ENCODE measurements at places on chromosomes 2 and 18.

DNA sequence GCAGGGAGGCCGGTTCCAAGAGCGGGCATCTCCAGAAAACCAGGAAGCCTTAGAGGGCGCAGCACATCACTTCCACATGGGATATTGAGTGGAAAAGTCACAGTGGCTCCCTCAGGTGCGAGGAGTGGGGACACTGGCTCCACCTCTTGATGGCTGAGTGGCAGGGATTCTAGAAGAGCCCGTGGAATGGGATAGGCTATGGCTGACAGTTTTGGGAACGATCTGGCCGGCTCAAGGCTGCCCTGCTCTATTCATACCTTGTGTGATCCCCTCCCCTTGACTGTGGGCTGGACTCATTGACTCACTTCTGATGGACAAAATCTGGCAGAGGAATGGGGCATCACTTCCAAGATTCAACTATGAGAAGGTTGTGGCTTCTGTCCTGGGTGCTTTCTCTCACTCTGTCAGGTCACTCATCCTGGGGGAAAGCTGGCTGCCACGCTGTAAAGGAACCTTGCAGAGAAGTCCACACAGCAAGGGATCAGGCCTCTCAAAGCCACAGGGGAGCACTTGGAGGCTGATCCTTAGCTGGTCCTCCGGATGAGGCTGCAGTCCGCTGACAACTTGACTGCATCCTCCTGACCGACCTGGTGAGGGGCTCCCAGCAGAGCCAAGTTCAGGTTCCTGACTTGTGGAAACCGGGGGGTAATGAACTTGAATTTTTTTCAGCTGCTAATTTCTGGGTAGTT, 46.7 kb upstream of the HS6ST1 start:
- DNase-seq, result no peak

DNA sequence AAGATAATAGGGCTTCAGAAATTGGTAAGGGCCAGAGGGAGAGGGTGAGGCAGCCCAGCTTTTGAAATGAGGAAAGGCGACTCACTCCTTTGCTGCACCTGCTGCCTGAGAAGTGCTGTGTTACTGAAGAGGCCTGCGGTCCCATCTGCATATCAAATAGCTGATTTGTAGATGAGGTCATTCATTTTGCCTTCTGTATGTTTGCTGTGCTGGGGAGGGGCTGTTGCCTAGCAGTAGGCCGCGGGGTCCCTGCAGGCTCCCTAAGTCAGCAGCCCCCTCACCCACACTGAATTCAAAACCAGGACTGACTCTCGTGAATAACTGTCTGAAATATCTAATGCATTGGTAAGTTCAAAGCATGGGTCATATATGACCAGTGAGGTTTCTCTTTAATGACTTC, 377.2 kb downstream of the SOX11 start:
- DNase-seq, result no peak

GRCh38 chr2:223269386-223269785, 217.4 kb downstream of the KCNE4 start:
- DNase-seq, result no peak

DNA sequence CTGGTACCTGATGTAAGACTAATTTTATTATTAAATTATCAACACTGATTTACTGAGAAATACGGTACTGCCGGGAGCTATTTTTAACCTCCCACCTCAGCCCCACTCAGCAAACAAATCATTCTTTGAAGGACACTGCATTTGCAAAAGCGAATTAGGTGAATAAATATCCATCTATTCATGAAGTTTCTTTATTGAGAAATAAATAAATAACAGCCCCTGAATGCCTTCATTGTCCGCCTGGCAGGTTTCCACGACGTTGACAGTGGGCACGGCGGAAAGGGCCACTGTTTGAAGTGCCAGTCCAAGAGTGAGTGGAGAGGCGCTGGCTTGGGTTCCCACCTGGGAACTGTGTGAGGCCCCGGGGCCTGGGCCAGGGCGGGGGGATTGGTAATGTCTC, 15.7 kb downstream of the C1QL2 start:
- no peak for DNase-seq

- no peak for DNase-seq
These were observed 1.1 kb downstream of the ITGAV start for GRCh38 chr2:186590759-186591505.

DNA sequence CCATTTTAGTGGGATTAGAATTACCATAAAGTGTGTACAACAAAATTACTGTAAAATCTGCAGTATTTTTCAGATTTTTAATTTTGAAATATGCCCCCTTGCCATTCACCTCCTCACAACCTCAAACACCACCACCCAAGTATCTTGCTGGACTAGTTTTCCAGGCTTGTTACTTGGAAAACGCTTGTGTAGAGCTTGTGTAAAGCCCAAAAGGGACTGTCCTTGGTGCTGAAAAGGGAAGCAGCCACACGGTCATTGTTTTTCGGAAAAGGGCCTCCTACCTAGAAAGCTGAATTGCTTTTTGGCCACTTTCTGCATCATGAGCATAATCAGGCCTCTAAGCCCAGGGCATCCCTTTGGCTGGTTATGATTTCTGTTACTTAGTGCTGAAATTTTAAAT, 563.4 kb downstream of the LRRTM4 start:
- DNase-seq, result no peak

- no peak for DNase-seq
These were observed 264.6 kb upstream of the STON1 start for GRCh38 chr2:48265169-48266030.

- peak; percentile 20 for DNase-seq
These were observed 33.6 kb downstream of the LYPD6 start for GRCh38 chr2:149363958-149364357.

- DNase-seq, result no peak
These were observed 41.3 kb downstream of the GAREM1 start for GRCh38 chr18:32429402-32429801.

- DNase-seq, result no peak
These were observed 21.7 kb upstream of the CDH2 start for GRCh38 chr18:28198620-28199019.

DNA sequence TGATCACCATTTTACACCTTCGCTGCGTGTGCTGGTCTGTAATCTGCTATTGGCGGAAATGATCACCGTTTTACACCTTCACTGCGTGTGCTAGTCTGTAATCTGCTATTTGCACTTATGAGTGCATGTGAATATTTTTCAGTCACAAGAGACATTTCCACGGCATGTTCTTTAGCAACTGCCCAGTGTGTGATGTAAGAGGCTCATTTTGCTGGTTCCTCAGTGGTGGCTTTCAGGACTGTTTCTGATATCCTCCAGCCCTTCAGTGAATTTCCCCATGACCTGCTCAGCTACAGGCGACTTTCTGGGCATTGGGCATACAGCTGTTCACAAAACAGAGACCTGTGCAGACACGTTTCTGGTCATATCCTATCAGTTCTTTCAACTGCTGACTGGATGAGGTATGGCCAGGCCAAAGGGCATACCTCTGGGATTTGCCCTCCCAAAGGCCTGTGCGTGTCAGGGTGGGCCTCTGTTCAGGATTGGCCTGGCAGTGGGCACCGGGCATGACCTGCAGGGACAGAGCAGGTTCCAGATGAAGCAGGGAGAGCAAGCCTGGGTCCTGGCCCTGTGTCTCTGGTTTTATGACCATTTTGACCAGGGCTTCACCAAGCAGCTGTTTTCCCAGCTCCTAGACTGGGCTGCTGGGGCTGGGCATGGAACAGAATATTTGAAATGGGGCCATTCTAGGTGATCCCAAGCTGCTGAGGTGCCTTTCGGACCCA, 521 bp upstream of the PROM2 start:
- no peak for DNase-seq

DNA sequence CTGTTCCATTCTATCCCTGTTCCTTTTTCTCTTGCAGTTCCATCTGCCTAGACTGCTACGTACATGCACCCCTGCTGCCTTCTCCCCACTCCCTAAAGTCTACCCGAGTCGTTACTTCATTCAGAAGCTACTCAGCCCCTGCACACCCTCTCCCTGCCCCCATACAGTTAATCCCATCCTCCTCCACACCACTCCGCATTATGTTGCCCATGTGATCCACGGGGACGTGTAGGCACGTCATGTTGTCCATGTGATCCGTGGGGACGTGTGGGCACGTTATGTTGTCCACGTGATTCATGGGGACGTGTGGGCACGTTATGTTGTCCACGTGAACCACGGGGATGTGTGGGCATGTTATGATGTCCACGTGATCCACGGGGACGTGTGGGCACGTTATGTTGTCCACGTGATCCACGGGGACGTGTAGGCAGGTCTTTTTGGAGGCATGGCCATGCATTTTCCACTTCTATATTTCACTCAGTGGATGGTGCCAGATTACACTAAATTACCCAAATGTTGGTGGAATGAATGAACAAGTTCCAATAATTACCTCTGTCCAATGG, 299.5 kb downstream of the DCDC2C start:
- no peak for DNase-seq

DNA sequence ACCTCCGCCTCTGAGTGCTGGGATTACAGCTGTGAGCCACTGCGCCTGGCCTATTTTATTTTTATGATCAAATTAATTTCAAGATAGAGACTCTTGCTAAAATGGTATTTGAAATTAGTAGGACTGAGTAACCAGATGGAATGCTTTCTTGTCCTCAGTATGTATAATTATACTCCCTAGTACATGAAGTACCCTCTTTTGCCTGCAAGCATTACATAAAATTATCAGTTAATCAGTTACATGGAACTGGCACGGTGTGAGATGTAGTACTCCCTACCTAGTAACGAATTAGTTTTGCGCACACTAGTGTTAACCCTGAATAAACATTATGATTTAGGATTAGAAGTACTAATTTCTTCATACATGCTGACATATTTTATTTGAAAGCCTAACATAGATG, 41.6 kb downstream of the RBBP8 start:
- DNase-seq, result no peak

GRCh38 chr18:57078614-57079013, 68.3 kb upstream of the BOD1L2 start:
- DNase-seq, result no peak

GRCh38 chr2:240757086-240757614, 62.9 kb downstream of the KIF1A start:
- no peak for DNase-seq

GRCh38 chr18:77528872-77529271, 279.2 kb downstream of the GALR1 start:
- no peak for DNase-seq

DNA sequence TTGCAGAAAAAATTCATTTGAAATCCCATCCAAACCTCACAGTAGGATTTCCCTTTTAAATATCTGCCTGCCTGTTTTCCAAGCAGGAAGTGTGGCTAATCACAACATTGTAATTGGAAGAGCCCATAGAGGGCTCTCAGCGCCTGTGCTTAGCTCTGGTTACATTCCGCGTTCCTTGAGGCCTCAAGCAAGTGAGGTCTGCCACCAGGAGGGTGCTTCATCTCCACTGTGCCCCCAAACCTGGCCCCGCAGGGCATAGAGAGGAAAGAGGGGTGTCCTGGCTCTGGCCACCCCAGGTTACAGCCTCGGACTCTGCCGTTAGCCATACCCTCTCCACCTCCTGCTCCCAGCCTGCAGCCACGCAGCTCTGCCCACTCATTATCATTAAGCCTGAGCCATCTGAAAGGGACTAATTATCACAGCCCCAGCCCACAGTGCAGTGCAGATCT, 214.8 kb downstream of the SP3 start:
- peak; percentile 6 for DNase-seq

- DNase-seq, result no peak
These were observed at the start of gene SEMA4C for GRCh38 chr2:96869822-96870625. Gene SEMA4C, minus strand, starts transcription at chr2:96870080. Its CDS starts 2,194 bp downstream, at chr2:96867886.

DNA sequence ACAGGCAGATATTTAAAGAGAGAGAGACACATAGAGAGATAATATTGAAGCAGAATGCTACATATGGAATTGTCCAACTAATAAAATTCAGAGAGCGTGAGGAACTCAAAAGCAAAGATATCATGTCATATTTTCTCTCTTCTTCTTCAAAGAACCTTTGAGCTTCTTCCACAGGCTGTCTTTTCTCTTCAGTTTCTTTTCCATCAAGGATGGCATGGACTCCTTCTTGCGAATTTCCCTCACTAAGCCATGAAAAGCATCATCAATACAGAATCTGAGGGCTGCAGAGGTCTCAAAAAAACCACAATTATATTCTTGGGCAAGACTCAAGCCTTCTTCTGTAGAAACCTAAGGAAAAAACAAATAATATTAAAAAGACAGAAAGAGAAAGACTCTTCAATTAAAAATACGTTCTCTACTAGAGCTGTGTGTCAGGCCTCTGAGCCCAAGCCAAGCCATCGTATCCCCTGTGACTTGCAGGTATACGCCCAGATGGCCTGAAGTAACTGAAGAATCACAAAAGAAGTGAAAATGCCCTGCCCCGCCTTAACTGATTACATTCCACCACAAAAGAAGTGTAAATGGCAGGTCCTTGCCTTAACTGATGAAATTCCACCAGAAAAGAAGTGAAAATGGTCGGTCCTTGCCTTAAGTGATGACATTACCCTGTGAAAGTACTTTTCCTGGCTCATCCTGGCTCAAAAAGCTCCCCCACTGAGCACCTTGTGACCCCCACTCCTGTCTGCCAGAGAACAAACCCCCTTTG, 371.9 kb downstream of the RIT2 start:
- no peak for DNase-seq
